NCI-H1105 (cell line): ENCODE measurements at places on chromosomes 12 and 14.

DNA sequence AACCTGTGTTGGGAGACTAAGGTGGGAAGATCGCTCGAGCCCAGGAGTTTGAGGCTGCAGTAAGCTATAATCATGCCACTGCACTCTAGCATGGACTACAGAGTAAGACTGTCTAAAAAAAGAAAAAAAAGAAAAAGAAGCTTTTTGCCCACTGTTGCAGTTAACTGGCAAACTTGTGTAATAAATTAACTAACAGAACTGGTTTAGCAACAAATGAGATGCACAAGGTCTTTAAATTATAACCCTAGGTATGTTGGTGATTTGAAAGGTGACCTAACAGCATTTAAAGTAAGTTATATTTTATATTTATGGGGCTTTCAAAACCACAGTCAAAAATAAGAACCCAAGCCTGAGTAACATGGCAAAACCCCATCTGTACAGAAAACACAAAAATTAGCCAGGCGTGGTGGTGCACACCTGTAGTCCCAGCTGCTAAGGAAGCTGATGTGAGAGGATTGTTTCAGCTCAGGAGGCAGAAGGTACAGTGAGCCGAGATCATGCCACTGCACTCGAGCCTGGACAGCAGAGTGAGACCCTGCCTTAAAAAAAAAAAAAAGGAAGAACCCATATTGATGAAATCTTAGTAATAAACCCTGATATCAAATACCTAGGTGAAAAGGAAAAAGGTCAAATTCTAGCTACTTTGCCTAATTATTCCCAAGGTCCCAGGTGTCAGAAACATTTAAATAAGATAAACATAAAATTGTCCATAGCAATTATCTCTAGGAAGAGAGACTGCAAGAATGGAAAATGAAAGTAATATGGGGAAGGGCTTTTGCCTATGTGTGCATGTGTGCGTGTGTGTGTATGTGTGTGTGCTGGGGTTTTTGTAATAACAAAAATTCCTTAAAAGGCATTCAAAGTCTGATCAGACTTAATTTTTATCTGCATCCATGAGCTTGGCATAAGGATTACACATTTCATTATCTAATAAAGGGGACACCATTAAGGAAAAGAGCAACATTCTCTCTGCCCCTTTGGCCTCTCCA is 15.4 kb downstream of the SYNE2 start:
- no peak for DNase-seq

GRCh38 chr14:34615507-34615906 is 14.4 kb downstream of the SNX6 start:
- no peak for DNase-seq

DNA sequence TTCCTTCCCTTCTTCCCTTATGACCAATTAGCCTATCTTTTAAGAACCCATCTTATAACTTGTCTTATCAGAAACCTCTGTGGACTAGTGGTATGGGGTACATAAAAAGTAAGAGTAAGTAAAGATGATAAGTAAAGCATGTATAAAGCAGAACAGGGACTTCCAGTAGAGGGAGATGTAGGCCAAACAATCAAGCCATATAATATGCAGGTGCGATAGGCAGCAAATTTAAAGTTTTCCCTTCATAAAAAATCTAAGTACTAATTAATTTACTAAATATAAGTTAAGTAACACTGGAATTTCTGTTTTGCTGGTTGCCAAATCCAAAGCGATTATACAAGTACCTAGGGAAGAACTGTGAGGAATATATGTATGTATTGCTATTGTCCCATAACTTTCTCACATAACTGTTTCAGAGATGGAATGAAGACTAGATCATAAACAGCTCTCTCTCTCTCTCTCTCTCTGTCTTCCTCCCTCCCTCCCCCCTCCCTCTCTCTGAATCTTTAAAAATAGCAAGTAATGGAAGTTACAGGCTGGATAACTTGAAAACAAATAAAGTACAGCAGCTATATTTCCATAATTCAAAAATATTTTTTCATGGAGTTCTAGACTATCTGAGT is 25.7 kb downstream of the METTL25 start:
- DNase-seq: no peak

GRCh38 chr14:87888136-87888999 is 104.6 kb downstream of the GALC start:
- DNase-seq: no peak

GRCh38 chr12:119681728-119682638 is 14.1 kb downstream of the PRKAB1 start:
- DNase-seq: no peak
